ENCODE measurements at places on chromosomes 13 and 19. TPM values are rescaled to one million over a fixed set of nuclear protein-coding genes. Genes with fewer than 3 reads are reported as not detected.

- H3K36me3 ChIP-seq, result peaks cover 18% of the 10 kb centered on the region
- H3K4me3 ChIP-seq, result no peak overlapping the region
- no peaks in the 10 kb centered on the region for H3K27me3 ChIP-seq
- no peak overlapping the region for H3K27ac ChIP-seq
- DNase-seq, result no peak
These were observed 96.9 kb downstream of the WDFY2 start for GRCh38 chr13:51681037-51681678.

DNA sequence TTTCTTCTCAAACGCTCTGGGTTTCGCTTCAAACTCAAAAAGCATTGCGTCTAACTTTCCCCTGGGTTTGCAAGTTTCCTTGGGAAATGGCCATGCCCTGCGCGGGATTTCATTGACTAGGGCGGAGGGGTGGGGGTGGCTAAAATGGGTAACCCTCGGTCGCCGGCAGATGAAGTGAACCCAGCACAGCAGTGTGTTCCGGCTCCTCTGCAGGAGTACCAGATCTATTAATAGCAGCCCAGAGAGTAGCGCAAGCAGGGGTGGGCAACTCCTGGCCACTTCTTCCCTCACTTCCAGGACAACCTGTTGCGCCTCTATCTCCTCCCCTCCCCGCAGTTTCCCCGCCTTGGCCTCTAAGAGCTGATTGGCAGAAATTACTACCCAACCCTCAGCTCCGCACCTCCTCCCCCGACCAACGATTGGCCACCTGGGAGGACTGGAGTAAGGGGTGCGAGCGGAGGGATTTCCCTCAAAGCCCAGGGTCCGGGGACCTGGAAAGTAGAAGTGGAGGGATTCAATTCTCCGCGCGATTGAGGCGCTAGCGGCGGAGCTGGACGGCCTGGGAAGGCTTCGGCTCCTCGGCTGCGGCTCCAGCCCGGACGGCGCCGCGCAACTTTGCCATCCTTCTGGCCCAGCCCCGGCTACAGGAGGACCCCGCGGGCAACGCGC, at the start of gene FREM2:
Gene FREM2, plus strand, starts transcription at position 501 of the 669 bp plus-strand sequence. CDS start 268 bp downstream, outside the sequence.
- peak within 1 kb of the TSS; percentile 19 for H3K4me3 ChIP-seq
- no peak within 1 kb of the TSS for H3K27ac ChIP-seq
- H3K4me1 ChIP-seq, result peaks cover 8% of the 10 kb centered on the region

- H3K4me3 ChIP-seq, result no peak overlapping the region
- H3K36me3 ChIP-seq, result no peaks in the 10 kb centered on the region
- no peak for DNase-seq
These were observed 4.9 kb upstream of the CARM1 start for GRCh38 chr19:10866495-10866894.

GRCh38 chr13:110290153-110290552, 16.8 kb downstream of the COL4A1 start:
- H3K4me3 ChIP-seq, result no peak overlapping the region
- H3K27me3 ChIP-seq, result peaks cover 36% of the 10 kb centered on the region
- H3K4me1 ChIP-seq, result no peaks in the 10 kb centered on the region
- H3K27ac ChIP-seq, result no peak overlapping the region
- H3K36me3 ChIP-seq, result no peaks in the 10 kb centered on the region

- H3K27ac ChIP-seq, result no peak overlapping the region
- H3K4me1 ChIP-seq, result peaks cover 14% of the 10 kb centered on the region
- H3K27me3 ChIP-seq, result peaks cover 3% of the 10 kb centered on the region
These were observed 33.0 kb downstream of the DEDD2 start for GRCh38 chr19:42184401-42184861.

DNA sequence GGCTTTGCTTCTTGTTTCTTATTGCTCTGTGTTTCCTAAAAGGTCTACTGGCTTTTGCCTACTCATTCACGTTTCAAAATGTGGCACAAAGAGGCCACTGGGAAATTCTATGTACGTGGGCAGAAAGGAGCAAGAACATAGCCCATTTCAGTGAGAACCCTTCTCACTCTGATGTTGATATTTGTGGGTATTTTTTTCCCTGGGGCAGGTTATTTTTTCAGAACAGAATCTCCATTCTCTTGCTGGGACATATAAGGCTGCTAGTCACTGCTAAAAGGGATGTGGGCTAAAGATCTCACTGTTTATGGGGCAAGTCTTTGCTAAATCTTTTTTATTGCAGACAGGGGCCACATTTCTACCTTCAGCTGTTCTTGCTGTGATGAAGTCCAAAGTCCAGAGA, 27.1 kb downstream of the EDNRB start:
- H3K4me3 ChIP-seq, result no peak overlapping the region
- H3K4me1 ChIP-seq, result no peaks in the 10 kb centered on the region

DNA sequence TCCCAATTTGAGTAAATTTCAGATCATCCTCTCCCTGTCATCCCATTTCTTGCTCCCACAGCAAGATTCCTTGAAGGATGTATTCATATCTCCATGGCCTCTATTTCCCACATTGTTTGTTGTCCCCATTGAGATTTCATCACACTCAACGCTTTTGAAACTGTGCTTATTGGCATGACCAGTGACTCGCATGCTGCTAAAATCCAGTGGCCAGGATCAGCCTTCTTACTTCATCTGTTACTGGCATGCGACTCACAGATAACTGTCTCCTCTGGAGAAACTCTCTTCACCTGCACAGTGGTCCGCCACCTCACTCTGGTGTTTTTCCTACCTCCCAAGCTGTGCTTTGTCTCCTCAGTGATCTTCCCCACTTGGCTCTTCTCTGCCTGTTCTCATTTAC, 95.8 kb downstream of the WASF3 start:
- no peaks in the 10 kb centered on the region for H3K27me3 ChIP-seq
- H3K27ac ChIP-seq, result no peak overlapping the region
- no peaks in the 10 kb centered on the region for H3K4me1 ChIP-seq
- no peak overlapping the region for H3K4me3 ChIP-seq

DNA sequence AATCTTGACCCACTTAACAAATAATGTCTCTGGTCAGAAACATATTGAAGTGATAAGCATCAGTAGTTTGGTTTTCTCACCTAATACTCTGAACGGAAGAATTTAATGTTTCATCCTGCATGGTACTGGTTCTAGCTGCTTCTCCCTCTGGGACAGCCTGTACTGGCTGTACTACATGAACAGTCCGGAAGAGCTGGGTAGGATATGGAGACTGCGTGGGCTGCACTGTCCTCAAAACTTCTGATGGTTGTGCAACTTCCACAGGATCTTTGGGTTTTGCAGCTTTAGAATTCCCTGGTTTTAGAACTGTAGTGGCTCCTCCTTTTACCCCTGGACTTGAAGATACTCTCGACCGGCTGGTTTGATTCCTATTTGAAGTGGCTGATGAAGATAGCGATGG, 78.3 kb downstream of the ELF1 start:
- no peak for DNase-seq
- H3K4me3 ChIP-seq, result no peak overlapping the region
- peak overlapping the region; percentile 68 for H3K27ac ChIP-seq
- H3K36me3 ChIP-seq, result peaks cover 26% of the 10 kb centered on the region
- no peaks in the 10 kb centered on the region for H3K27me3 ChIP-seq
- peaks cover 17% of the 10 kb centered on the region for H3K4me1 ChIP-seq

- H3K36me3 ChIP-seq, result no peaks in the 10 kb centered on the region
- DNase-seq, result peak; percentile 50
- peak overlapping the region; percentile 20 for H3K27ac ChIP-seq
- no peak overlapping the region for H3K4me3 ChIP-seq
- H3K4me1 ChIP-seq, result peaks cover 5% of the 10 kb centered on the region
These were observed 18.5 kb downstream of the PTPRS start for GRCh38 chr19:5321851-5322681.

DNA sequence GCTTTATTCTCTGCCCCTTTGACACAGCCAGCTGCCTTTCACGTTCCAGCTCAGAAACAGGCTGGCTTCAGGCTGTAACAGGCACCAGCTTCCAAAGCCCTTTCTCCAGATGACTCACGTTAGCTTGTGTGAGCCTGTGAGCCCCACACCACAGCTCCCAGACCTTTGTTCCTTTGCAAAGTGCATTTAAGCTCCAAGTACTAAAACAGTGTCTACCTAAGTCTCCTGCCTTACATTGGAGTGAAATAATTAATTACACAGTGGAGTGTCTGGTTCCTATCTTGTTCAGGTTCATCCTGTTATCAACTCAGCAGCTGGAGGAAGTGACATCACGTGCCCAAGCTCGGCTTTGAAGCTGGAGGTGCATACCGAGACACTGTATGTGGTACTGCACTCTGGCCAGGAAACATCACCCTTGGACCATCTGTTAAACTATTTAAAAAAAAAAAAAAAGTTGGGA, 475.8 kb downstream of the FOXO1 start:
- peak overlapping the region; percentile 24 for H3K4me3 ChIP-seq
- peak; percentile 42 for DNase-seq
- peaks cover 2% of the 10 kb centered on the region for H3K36me3 ChIP-seq
- no peaks in the 10 kb centered on the region for H3K27me3 ChIP-seq
- H3K4me1 ChIP-seq, result peaks cover 71% of the 10 kb centered on the region
- peak overlapping the region; percentile 95 for H3K27ac ChIP-seq

DNA sequence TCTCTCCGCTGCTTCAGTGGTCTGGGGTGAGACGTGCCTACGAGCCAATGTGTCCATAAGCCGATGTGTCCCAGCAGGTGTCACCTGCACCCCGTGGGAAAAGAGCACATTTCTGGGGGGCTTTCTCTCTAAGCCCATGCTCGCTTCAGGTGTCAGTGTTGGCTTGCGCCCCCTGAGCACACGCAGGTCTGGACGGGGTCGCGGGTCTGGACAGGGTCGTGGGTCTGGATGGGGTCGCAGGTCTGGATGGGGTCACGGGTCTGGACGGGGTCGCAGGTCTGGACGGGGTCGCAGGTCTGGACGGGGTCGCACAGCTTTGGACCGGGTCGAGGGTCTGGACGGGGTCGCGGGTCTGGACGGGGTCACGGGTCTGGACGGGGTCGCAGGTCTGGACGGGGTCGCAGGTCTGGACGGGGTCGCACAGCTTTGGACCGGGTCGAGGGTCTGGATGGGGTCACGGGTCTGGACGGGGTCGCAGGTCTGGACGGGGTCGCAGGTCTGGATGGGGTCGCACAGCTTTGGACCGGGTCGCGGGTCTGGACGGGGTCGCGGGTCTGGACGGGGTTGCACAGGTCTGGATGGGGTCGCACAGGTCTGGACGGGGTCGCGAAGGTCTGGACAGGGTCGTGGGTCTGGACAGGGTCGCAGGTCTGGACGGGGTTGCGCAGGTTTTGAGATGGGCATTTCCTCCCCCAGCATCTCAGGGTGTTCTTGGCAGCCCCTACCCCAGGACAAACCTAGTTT, 24.5 kb upstream of the TFDP1 start:
- peaks cover 4% of the 10 kb centered on the region for H3K4me1 ChIP-seq
- no peak overlapping the region for H3K4me3 ChIP-seq
- H3K27ac ChIP-seq, result no peak overlapping the region
- H3K27me3 ChIP-seq, result peaks cover 15% of the 10 kb centered on the region

DNA sequence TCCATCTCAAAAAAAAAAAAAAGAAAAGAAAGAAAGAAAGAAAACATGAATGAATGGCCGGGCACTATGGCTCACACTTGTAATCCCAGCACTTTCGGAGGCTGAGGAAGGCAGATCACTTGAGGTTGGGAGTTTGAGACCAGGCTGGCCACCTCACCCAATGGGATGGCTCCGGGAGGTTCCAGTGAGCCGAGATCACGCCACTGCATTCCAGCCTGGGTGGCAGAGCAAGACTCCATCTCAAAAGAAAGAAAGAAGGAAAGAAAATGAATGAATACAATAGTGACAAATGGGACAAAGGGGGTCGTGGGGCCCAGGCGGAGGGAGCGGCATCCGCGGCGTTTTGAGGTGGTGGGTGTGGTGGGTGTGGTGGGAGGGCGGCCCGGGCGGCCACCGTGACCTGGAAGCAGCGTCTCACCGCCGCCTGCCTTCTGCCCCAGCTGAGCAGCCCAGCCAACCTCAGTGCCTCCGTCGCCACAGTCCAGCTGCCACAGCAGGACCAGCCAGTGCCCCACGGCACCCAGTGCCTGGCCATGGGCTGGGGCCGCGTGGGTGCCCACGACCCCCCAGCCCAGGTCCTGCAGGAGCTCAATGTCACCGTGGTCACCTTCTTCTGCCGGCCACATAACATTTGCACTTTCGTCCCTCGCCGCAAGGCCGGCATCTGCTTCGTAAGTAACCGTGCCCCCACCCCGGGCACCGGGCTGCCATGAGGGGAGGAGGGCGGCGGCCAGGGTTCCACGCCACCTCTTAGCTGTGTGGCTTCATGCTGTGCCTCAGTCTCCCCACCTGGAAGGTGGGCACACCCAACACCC, 5.1 kb downstream of the PRTN3 start:
- no peak overlapping the region for H3K4me3 ChIP-seq
- no peak for DNase-seq
- H3K27me3 ChIP-seq, result peaks cover 80% of the 10 kb centered on the region
- H3K27ac ChIP-seq, result no peak overlapping the region
- peaks cover 3% of the 10 kb centered on the region for H3K4me1 ChIP-seq
- H3K36me3 ChIP-seq, result no peaks in the 10 kb centered on the region

DNA sequence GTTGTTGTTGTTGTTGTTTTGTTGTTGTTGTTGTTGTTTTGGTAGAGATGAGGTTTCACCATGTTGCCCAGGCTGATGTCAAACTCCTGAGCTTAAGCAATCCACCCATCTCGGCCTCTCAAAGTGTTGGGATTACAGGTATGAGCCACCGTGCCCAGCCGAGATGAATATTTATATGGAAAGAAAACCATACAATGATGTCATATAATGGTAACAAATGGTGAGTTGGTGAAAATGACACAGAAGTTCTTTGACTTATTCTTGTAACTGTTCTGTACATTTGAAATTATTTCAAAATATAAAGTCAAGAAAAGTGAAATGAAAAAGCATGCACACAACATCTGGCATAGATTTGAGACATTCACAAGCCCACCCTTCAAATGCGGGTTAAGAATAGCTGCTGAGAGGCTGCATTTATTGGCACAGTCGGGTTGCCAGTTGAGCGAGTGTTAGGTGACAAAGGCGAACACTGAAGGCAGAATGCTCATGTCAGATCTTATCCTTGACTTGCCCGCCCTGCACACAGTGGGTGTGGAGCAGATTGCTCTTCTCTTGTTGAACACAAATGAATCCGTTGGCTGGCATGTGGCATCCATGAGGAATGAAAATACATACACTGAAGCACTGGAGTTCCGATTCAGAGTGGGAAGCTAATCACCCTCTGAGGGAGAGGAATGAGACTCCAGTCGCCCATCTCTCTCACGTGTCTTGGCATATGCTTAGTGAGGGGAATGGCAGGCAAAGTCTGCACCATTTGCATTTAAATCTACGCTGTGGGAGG, 15.8 kb upstream of the UBE2S start:
- H3K36me3 ChIP-seq, result no peaks in the 10 kb centered on the region
- no peak overlapping the region for H3K4me3 ChIP-seq
- peaks cover 7% of the 10 kb centered on the region for H3K4me1 ChIP-seq
- no peak for DNase-seq

The KCNRG gene
- total RNA-seq, result 0.26 TPM

The ETHE1 gene
- 44.8 TPM for total RNA-seq

The PLPP2 gene
- total RNA-seq, result not detected

The ANKRD24 gene
- total RNA-seq, result 1.6 TPM

The POLR1D gene
- total RNA-seq, result 165 TPM

The FGF9 gene
- 0.25 TPM for total RNA-seq

The FGF22 gene
- total RNA-seq, result not detected

The MCOLN1 gene
- total RNA-seq, result 12.3 TPM

The LYPD3 gene
- total RNA-seq, result 5.3 TPM

The SHISA2 gene
- total RNA-seq, result 0.27 TPM

The VSTM2B gene
- not detected for total RNA-seq

Data from activated naive CD8-positive, alpha-beta T cell treated with anti-CD3 and anti-CD28 coated beads for 36 hours (primary cell).